ENCODE measurements at places on chromosomes 16 and 17. TPM values are rescaled to one million over a fixed set of nuclear protein-coding genes. Genes with fewer than 3 reads are reported as not detected.

Gene GPRC5C
- 57.1 TPM for total RNA-seq

DNA sequence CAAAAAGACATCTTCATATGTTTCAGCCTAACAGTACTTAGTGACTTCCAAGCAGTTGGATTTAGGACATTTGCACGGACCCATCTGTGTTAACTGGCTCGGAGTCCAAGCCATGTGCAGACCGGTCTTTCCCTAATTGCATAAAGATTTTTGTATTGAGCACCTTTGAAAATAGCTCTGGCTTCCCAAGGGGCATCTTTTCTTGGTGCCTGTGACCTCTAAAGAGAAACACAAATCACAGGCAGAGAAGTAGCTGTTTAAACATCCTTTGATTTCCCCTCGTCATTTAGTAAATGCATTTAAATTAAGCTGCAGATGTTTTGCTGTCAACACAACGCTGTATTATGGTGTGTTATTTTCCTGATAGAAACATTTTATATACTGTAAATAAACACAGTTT is 288.2 kb upstream of the SALL1 start:
- no peaks in the 10 kb centered on the region for H3K36me3 ChIP-seq
- no peak overlapping the region for H3K4me3 ChIP-seq
- no peaks in the 10 kb centered on the region for H3K4me1 ChIP-seq
- no peak overlapping the region for H3K27ac ChIP-seq
- H3K27me3 ChIP-seq: no peaks in the 10 kb centered on the region

Gene AGRP
- total RNA-seq: not detected

Gene TP53TG3F
- total RNA-seq: 0.54 TPM

Gene ZNF830
- total RNA-seq: 17.5 TPM

Gene ABI3
- total RNA-seq: not detected

Data from Panc1 (cell line).